ENCODE measurements at places on chromosomes 1 and 21. TPM values are rescaled to one million over a fixed set of nuclear protein-coding genes. Genes with fewer than 3 reads are reported as not detected.

DNA sequence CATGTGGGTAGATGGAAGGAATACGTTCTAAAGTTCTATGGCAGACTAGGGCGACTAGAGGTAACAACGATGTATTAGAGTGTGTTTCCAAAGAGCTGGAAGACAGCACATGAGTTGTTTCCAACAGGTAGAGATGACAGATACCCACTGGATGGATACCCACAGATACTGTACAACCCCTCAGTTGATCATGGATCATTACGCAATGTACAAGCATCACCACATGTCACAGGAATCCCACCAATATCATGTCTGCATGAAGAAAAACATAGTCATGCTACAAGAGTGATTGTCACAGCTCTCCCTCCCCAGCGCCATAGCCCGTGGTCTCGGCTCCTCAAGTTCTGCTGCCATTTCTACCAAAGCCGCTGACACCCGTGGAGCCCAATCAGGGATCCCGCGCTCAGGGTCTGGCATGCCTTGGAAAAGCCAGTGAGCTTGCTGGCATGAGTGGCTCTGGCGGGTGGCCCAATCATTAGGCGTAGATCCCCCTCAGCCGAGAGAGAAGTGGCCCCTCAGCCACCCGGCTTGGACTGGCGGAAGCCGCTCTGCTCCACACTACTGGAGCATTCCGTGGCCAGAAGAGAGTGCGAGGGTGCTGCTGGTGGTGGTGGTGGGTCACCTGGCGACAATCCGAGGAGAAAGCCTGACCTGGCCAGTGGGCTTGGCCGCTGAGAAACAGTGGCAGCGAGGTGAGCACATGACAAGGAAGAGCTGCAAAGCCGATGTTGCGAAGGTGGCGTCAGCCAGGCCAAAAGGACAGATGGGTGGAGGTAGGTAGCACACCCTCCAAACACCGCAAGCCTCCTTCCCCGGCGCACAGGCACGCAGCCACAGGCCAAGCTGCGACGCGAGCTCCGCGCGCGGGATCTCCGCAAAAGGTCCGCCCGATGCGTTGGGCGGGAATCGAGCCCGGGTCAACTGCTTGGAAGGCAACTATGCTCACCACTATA lies 65.7 kb upstream of the FCGR2A start:
- peak overlapping the region; percentile 88 for H3K4me3 ChIP-seq
- DNase-seq = peak; percentile 23
- H3K4me1 ChIP-seq = peaks cover 5% of the 10 kb centered on the region
- no peaks in the 10 kb centered on the region for H3K36me3 ChIP-seq

DNA sequence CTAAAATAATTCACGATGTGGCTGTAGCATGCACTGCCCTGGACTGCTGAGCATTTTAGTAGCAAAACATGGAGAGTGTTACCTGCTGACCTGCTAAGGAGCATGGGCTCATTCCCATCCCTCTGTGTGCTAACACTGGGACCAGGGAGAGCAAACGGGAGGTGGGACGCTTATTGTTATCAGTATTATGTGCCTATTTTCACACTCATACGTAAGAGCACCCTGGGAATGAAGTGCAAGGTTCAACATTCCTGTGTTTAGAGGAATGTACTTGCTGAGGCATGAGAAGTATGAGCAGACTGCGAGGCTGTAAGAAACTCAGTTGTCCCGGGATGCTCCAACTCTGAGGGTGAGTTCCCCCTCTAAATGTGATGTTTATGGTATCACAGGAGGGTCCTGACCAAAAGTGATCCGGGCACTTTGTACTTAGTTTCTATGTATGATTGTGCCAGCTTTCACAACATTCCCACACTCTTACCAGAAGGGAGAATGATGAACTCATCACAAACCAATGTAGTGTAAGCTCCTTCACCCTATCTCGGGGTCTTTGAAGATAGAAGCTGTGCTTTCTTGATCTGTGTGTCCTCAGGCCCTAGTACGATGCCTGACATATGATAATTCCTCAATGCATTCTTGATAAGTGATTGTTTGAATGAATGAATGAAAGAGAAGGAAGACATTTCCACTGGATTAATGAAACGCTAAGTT lies 164.8 kb downstream of the KCNJ6 start:
- no peak overlapping the region for H3K27ac ChIP-seq
- peaks cover 4% of the 10 kb centered on the region for H3K4me1 ChIP-seq
- no peaks in the 10 kb centered on the region for H3K27me3 ChIP-seq

GRCh38 chr21:34597406-34597805 lies 17.5 kb downstream of the RCAN1 start:
- DNase-seq = no peak
- no peaks in the 10 kb centered on the region for H3K4me1 ChIP-seq
- no peak overlapping the region for H3K27ac ChIP-seq
- no peak overlapping the region for H3K4me3 ChIP-seq
- no peaks in the 10 kb centered on the region for H3K36me3 ChIP-seq

DNA sequence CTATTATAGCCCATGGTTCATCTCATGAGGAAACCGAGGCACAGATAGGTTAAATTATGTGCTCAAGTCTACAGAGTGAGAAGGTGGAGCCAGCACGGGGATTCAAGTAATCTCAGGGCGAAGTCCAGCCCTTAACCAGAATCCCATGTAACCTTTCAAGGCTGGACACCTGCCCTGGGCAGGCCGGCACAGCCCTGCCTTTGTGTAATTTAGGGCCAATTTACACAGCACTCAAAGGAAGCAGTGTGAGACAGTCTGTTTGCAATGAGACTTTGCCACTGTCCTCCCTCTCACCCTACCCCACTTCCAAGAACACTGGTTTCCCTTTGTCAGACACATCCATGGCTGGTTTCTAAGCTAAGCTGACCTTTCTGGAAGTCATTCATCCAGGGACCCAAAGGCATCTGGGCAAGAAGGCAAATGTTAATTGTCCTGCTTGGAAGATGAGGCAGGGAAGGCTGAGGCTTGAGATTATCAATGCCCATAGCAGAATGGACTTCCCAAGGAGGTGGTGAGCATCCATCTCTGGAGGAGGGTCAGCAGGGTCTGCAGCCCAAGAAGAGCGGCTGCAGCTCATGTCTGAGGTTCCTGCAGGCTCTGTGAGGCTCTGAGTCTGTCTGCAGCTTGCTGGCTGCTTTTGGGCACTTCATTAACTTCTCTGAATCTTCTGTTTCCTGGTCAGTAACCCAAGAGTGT lies 159.2 kb downstream of the TRABD2B start:
- DNase-seq = no peak
- H3K36me3 ChIP-seq = no peaks in the 10 kb centered on the region
- no peak overlapping the region for H3K4me3 ChIP-seq

GRCh38 chr1:113519556-113519955 lies 129.2 kb downstream of the MAGI3 start:
- no peaks in the 10 kb centered on the region for H3K4me1 ChIP-seq
- no peak overlapping the region for H3K4me3 ChIP-seq
- no peak for DNase-seq
- H3K36me3 ChIP-seq = no peaks in the 10 kb centered on the region
- H3K27ac ChIP-seq = no peak overlapping the region

DNA sequence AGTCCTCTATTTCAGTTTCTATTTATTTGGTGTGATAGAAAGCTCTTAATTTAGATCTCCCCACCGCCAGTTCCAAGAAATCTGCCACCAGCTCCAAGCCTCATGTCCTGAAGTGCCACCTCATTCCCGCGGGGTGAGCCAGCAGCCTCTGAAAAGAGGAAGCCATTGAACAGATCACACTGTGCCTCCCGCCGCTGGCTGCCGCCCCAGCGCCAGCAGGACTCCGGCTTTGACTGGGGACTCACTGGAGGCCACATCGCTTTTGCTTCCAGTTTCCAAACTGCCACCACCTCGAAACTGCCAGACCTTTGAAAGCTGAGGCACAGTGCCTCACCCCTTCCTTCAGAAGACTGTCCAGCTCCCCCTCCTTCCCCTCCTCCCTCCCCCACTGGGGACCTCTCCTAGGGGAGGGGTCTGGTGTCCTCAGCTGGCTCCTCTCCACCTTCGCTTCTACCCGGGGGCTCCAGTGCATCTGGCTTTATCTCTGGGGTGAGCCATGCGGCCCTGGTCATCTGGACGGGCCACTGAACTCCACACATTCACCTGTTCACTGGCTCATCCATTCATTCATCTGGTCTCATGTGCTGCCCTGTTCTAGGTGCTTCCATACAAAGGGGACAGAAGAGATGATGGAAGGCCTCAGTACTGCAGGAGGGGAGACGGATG lies 58.9 kb downstream of the VPS26C start:
- no peak overlapping the region for H3K27ac ChIP-seq
- no peak overlapping the region for H3K4me3 ChIP-seq
- H3K27me3 ChIP-seq = no peaks in the 10 kb centered on the region
- no peaks in the 10 kb centered on the region for H3K4me1 ChIP-seq

GRCh38 chr1:93607814-93608186 lies 73.8 kb downstream of the BCAR3 start:
- DNase-seq = no peak
- no peaks in the 10 kb centered on the region for H3K36me3 ChIP-seq
- H3K4me3 ChIP-seq = no peak overlapping the region
- no peak overlapping the region for H3K27ac ChIP-seq
- no peaks in the 10 kb centered on the region for H3K27me3 ChIP-seq

- no peak overlapping the region for H3K4me3 ChIP-seq
- no peaks in the 10 kb centered on the region for H3K4me1 ChIP-seq
- DNase-seq = no peak
- H3K36me3 ChIP-seq = no peaks in the 10 kb centered on the region
- H3K27ac ChIP-seq = no peak overlapping the region
Measured at GRCh38 chr1:56468518-56468917, 110.8 kb downstream of the PLPP3 start.

- peak within 1 kb of the TSS; percentile 66 for H3K4me3 ChIP-seq
- peak within 1 kb of the TSS; percentile 86 for H3K27ac ChIP-seq
- H3K27me3 ChIP-seq = no peaks in the 10 kb centered on the region
- H3K36me3 ChIP-seq = 0 out of 2 replicates have a peak, but pooled peaks cover 2% of the 10 kb centered on the region
- no peak for DNase-seq
- H3K4me1 ChIP-seq = peaks cover 6% of the 10 kb centered on the region
Measured at GRCh38 chr1:6554907-6555778, at the start of gene TAS1R1. Gene TAS1R1, plus strand, starts transcription at chr1:6555307. Its CDS starts 67 bp downstream, at chr1:6555374.

DNA sequence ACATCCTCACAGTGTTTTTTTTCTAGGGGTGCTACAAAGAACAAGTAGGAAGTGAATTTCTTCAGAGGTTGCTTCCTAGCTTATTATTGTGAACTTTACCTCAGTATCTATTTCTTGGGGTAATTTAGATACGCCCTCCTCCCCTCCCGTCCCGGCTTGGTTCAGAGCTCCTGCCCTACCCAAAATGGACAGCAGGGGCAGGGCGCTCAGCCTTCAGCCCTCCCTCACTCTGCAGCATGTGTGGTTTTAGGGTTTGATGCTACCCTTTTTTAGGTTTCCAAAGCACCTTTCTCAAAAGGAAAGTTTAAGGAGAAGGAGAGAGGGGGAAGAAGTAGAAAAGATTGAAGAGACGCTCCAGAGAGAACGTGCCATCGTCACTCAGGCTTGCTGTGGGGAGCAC lies 16.9 kb upstream of the POGK start:
- no peak for DNase-seq
- H3K4me1 ChIP-seq = no peaks in the 10 kb centered on the region
- H3K4me3 ChIP-seq = no peak overlapping the region
- H3K27ac ChIP-seq = no peak overlapping the region
- H3K36me3 ChIP-seq = no peaks in the 10 kb centered on the region

DNA sequence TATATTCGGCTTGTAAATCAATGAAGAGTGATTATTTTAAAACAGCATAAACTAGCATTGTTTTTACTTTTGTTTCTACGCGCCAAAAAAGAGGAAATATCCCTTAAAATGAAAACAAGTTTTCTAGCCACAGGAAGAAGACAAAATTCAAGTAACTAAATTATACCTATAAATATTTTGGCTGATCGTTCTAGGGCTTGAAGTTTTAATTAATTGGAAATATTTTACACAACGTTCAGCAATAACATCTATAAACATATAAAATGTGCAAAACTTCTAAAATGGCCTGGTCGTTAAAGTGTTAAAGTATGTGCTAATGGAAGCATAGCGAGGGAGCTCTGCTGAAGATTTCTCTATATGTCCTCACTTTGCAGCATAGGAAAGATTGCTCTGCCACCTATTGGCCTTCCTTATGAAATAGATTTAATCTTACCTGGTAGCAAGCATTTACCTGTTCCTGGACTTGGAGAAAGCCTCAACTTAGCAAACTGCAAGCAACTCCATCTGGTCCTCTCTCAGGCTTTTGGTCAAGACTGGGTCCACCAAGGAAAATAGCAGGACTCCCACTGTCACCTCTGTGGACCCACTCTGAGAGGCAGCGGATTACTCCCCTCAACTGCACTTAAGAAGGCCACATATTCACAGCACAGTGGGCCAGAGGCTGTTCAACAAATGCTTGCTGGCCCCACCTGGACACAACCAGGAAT lies 351.3 kb upstream of the RUNX1 start:
- no peak overlapping the region for H3K4me3 ChIP-seq
- peaks cover 2% of the 10 kb centered on the region for H3K4me1 ChIP-seq
- H3K27ac ChIP-seq = no peak overlapping the region
- DNase-seq = no peak
- H3K36me3 ChIP-seq = no peaks in the 10 kb centered on the region

DNA sequence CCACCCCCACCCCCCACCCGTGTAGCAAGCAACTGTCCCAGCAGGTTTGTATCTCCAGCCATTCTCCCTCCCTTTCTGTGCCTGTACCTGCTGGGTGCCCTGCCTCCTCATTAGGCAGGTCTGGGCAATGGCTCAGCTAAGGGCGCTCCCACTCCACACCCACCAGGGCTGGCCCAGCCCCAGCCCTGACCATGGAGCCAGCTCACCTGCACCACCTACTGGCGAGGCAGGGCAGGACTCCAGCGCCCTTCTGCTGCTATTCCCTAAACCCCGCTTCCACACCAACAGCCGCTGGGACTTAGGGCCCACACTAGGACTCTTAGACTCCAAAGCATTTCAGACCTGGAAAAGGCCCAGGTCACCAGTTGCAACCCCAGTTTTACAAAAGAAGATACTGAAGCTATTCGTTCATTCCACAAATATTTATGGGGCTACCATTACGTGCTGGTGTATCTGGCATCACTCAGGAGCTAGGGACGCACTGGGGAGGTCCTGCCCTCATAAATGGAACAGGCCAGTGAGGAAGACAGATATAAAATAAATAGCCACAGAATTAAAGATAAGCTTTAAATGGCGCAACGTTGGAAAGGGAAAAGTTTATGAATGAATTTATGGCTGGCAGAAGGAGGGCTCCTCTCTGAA lies 24.0 kb downstream of the PGLYRP3 start:
- no peak overlapping the region for H3K27ac ChIP-seq
- no peaks in the 10 kb centered on the region for H3K36me3 ChIP-seq
- peaks cover 2% of the 10 kb centered on the region for H3K4me1 ChIP-seq
- H3K4me3 ChIP-seq = no peak overlapping the region

The GUK1 gene
- 68.5 TPM for total RNA-seq

The RPTN gene
- total RNA-seq = not detected

The HHAT gene
- 0.27 TPM for total RNA-seq

The AHCYL1 gene
- 95.9 TPM for total RNA-seq

The ELAPOR1 gene
- total RNA-seq = 1.2 TPM

The RWDD3 gene
- total RNA-seq = 12.3 TPM

The NCSTN gene
- total RNA-seq = 64.7 TPM

The LGR6 gene
- total RNA-seq = 1.1 TPM

The ZNF648 gene
- 0.23 TPM for total RNA-seq
